ENCODE measurements at places on chromosomes 5 and 9. TPM values are rescaled to one million over a fixed set of nuclear protein-coding genes. Genes with fewer than 3 reads are reported as not detected.
A peak's percentile ranks its signal among the peaks of the same experiment; 100 is the strongest.

DNA sequence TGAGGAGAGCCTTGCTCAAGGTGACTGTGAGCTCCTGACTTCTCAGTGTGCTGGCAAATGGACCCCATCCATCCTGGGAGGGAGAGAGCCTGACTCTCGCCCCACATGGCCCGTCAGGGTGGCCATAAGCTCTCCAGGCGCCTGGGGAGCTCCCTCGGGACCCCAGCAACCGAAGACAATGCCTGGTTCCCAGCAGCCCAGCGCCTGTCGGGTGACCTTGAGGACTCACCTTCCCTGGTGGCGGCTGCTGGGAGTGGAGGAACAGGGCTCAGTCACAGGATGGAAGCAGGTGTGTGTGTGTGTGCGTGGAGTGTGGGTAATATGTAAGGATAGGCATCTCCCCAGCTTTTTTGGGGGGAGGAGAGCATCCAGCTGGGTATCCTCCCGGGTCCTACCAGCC is 190.3 kb downstream of the MELK start:
- no peaks in the 10 kb centered on the region for H3K27me3 ChIP-seq
- no peak overlapping the region for H3K27ac ChIP-seq
- no peak for DNase-seq
- no peaks in the 10 kb centered on the region for H3K36me3 ChIP-seq
- H3K4me3 ChIP-seq: no peak overlapping the region

GPSM1 gene
- total RNA-seq: 54.2 TPM

GRCh38 chr5:87951661-87952060 is 317.0 kb downstream of the TMEM161B start:
- H3K4me1 ChIP-seq: no peaks in the 10 kb centered on the region
- no peak for DNase-seq
- no peaks in the 10 kb centered on the region for H3K27me3 ChIP-seq
- no peak overlapping the region for H3K4me3 ChIP-seq

- H3K36me3 ChIP-seq: no peaks in the 10 kb centered on the region
- H3K27ac ChIP-seq: no peak overlapping the region
- H3K27me3 ChIP-seq: peaks cover 24% of the 10 kb centered on the region
- H3K4me3 ChIP-seq: no peak overlapping the region
- DNase-seq: no peak
Observed at GRCh38 chr9:132982458-132982857, 4.0 kb downstream of the GFI1B start.

AUH gene
- 55.5 TPM for total RNA-seq

- no peak overlapping the region for H3K27ac ChIP-seq
- DNase-seq: no peak
- H3K4me3 ChIP-seq: no peak overlapping the region
- H3K4me1 ChIP-seq: no peaks in the 10 kb centered on the region
- H3K27me3 ChIP-seq: no peaks in the 10 kb centered on the region
- H3K36me3 ChIP-seq: no peaks in the 10 kb centered on the region
Observed at GRCh38 chr5:30809933-30810332, 383.6 kb upstream of the CDH6 start.

DNA sequence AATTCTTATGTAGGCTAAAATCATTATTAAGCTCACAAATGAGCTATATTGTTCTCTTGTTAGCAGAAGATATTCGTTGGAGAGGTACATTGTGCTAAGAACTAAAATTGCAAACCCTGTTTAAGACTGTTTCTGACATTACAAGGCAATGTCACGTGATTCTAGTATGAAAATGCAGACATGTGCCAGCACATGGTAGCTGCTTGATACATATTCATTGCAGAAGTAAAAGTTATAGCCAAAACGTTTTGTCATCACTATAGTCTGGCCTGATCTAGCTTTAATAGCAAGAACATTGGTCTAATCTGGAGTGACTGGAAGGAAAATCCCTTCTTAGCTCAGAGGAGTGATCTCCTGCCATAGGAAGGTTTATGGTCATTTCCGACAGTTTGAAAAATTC is 144.7 kb downstream of the CFAP90 start:
- no peaks in the 10 kb centered on the region for H3K4me1 ChIP-seq
- H3K36me3 ChIP-seq: no peaks in the 10 kb centered on the region
- DNase-seq: no peak
- no peak overlapping the region for H3K27ac ChIP-seq

REEP2 gene
- 14.4 TPM for total RNA-seq

DNA sequence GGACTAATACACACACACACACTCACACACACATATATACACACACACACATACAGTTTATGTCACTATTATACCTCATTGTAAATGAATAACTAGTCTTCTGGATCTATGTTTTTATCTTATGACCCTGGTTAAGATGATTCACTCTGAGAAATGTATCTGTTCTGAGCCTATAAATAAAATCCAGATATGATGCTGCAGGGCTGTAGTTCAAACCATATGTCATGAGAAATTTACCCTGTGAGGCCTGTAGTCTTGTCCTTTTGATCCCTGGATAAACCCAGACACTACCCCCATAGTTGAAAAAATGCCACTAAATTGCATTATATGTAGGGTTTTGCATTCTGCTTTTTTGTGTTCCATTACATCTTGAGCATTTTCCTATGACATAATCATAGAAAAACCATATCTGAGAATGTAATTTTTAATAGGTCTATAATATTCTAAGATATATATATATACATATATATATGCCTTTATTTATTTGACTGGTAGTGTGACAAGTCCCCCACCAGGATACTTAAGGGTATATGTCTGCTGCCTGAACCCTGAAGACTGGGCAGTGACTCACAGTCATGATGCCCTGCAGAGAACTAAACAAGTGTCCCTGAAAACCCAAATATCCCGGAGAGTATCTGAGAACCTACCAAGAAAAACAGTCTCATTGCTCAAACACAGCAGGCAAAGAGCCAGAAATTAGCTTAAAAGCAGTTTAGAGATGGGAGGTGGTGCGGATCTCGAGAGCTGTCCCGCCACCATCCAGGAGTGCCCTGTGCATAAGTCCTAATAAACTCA is 18.4 kb upstream of the ALDOB start:
- H3K36me3 ChIP-seq: no peaks in the 10 kb centered on the region
- no peak overlapping the region for H3K27ac ChIP-seq
- H3K27me3 ChIP-seq: peaks cover 2% of the 10 kb centered on the region
- no peak overlapping the region for H3K4me3 ChIP-seq

- H3K27me3 ChIP-seq: no peaks in the 10 kb centered on the region
- no peaks in the 10 kb centered on the region for H3K4me1 ChIP-seq
- H3K36me3 ChIP-seq: no peaks in the 10 kb centered on the region
- H3K4me3 ChIP-seq: no peak overlapping the region
- DNase-seq: no peak
Observed at GRCh38 chr9:125591888-125592287, 115.1 kb downstream of the MAPKAP1 start.

DNA sequence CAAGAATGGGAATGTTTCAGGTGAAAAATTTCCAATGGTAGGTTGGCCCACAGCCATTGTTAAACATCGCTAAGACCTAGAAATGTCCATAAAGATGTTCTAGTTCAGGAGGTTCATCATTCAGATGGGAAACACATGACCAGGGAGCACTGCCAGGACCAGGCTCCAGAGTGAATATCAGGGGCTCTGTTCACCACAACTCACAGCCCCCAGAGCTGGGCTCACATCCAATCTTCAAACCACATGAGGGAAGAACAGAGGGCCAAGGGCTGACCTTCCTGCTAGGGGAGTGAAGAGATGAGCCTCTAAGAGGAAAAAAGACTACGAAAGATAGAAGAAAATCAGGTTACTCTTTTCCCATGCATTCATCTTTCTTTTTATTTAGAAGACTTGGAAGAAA is 205.8 kb downstream of the SEMA5A start:
- no peak overlapping the region for H3K27ac ChIP-seq
- no peaks in the 10 kb centered on the region for H3K27me3 ChIP-seq
- DNase-seq: no peak

DNA sequence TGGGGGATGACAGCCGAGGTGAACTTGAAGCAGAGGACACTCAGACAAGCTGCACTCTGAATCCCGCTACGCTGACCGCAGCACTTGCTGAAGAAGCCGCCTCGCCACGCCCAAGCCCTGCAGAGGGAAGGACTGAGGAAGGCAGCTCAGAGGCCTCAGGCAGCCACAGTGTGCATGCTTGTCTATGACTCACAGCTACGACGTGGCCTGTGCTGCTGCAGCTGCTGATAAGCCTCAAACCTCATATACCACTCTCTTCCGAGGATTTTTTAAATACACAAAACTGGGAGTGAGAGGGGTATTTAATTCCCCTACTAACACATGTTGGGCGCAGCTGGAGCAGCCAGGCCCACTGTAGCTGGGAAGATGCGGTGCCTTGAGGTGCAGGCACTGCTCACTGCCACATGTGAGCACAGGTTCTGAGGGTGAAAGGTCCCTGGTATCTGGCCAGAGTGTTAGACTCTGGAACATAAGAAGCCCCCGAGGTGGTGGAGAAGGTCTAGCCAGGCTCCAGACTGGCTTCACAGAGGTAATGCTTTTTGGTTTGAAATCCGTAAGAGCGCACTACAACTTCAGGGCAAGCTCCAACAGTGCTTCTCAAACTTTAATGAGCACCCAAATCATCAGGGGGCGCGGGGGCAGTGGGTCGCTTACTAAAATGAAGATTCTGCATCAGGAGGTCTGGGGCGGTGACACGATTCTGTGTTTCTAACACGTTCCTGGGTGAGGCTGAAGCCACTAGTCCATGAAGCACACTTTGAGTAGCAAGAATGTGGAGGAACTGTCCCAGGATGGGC is 196.8 kb downstream of the AUH start:
- peak; percentile 99 for DNase-seq
- H3K36me3 ChIP-seq: no peaks in the 10 kb centered on the region
- peaks cover 40% of the 10 kb centered on the region for H3K4me1 ChIP-seq
- H3K27me3 ChIP-seq: no peaks in the 10 kb centered on the region

FAM78A gene
- total RNA-seq: 0.33 TPM

DNA sequence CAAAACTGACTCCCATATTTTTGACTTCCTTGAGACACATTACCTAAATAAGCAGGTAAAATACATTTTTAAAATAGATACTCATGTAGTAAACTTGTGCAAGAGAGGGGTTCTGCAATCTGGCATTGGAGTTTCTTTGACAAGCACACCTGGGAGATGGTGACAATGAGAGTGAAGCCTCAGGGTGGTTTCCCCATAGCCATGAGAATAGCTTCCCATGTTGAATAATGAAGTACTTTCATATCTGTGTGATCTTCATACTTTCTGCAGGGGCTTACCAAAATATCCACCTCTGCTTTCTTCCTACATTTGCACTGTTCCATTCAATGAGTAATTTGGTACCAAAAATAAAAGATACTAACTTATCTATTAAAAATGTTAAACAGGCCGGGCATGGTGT is 44.7 kb upstream of the VCAN start:
- H3K4me1 ChIP-seq: no peaks in the 10 kb centered on the region
- H3K27me3 ChIP-seq: no peaks in the 10 kb centered on the region
- no peak for DNase-seq
- no peak overlapping the region for H3K27ac ChIP-seq

PCDHGB5 gene
- 17.5 TPM for total RNA-seq

GRCh38 chr5:112743631-112744030 is 5.9 kb downstream of the APC start:
- no peaks in the 10 kb centered on the region for H3K27me3 ChIP-seq
- H3K4me1 ChIP-seq: no peaks in the 10 kb centered on the region
- H3K27ac ChIP-seq: no peak overlapping the region
- no peak overlapping the region for H3K4me3 ChIP-seq

ASS1 gene
- 223 TPM for total RNA-seq

GRCh38 chr9:124941679-124942561 is 1.0 kb upstream of the GOLGA1 start:
- H3K4me1 ChIP-seq: peaks cover 7% of the 10 kb centered on the region
- no peaks in the 10 kb centered on the region for H3K27me3 ChIP-seq
- H3K27ac ChIP-seq: peak overlapping the region; percentile 98
- DNase-seq: peak; percentile 63

GRCh38 chr9:121670431-121670830 is 19.0 kb downstream of the DAB2IP start:
- DNase-seq: peak; percentile 83
- H3K4me1 ChIP-seq: peaks cover 9% of the 10 kb centered on the region
- H3K4me3 ChIP-seq: no peak overlapping the region
- H3K36me3 ChIP-seq: no peaks in the 10 kb centered on the region
- no peaks in the 10 kb centered on the region for H3K27me3 ChIP-seq

GRCh38 chr5:170633235-170634081 is 129.6 kb downstream of the KCNIP1 start:
- H3K36me3 ChIP-seq: no peaks in the 10 kb centered on the region
- no peaks in the 10 kb centered on the region for H3K27me3 ChIP-seq
- H3K4me3 ChIP-seq: no peak overlapping the region

CNTFR gene
- total RNA-seq: 0.26 TPM

DNA sequence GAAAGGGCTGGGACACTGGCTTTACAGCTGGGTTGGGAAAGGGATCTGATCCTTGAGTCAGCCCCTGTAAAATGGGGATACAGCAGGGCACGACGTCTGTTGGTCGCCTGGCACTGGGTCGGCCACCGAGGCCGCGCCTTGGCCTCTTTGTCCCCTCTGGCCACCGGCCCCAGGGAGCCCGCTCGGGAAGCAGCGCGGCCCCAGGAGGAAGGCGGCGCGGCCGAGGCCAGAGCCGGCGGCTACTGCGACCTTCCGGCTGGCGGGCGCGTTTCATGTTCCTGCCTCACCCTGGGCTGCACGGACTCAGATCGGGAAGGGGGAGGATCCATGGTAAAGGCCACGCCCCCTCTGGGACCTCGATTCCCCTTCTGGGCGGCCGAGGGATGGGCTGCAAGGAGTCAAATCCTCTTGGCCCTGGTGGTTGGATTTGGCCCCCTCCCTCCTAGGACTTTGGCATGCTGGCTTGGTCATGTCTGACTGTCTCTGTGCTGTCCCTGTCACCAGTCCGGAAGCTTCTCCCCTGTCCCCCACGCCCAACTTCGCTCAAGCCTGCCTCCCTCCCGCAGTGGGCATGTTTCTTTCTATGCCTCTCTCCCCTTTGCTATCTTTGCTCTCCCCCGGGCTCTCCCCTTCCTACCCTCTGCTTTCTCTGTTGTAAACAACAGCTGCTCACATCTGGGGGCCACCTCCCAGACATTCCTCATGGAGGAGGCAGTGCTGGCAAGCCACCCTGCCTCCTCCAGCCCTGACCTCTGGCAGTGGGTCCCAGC is 25.8 kb downstream of the FPGS start:
- H3K36me3 ChIP-seq: peaks cover 30% of the 10 kb centered on the region
- H3K27ac ChIP-seq: peak overlapping the region; percentile 82
- peak; percentile 49 for DNase-seq
- H3K4me3 ChIP-seq: no peak overlapping the region

DNA sequence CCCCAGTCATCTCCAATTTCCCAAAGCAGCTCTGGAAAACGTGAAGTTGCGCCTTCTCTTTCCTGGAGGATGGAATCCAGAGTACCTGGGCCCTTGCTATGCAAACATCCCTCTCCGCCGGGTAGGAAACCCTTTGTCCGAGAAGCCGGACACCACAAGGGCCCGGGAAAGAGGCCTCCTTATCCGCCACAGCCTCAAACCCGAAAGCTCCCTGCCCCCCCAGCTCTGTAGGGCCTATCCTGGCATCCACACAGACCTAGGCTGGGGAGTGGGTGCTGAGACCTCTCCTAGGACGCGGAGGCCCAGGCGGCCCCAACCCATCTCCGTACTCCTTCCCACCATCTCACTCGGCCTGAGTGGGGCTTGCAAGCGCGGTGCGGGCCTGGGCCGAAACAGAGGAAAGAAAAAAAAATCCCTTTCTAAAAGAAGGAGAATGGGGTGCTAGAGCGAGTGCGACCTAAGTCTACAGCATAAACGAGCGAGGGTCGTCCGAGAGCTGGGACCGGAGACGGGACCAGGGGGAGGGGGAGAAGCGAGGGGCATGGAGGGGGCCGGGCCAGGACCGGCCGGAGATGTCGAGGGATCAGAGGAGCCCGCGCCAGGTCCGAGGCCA is 624 bp downstream of the FBXW11 start:
- peak overlapping the region; percentile 98 for H3K27ac ChIP-seq
- no peak for DNase-seq
- peaks cover 2% of the 10 kb centered on the region for H3K36me3 ChIP-seq
- H3K4me1 ChIP-seq: peaks cover 3% of the 10 kb centered on the region
- H3K27me3 ChIP-seq: no peaks in the 10 kb centered on the region

SLC4A9 gene
- not detected for total RNA-seq
